Motor neuron (in vitro differentiated cells): ENCODE measurements at places on chromosomes 2 and 18. TPM values are rescaled to one million over a fixed set of nuclear protein-coding genes. Genes with fewer than 3 reads are reported as not detected.

DNA sequence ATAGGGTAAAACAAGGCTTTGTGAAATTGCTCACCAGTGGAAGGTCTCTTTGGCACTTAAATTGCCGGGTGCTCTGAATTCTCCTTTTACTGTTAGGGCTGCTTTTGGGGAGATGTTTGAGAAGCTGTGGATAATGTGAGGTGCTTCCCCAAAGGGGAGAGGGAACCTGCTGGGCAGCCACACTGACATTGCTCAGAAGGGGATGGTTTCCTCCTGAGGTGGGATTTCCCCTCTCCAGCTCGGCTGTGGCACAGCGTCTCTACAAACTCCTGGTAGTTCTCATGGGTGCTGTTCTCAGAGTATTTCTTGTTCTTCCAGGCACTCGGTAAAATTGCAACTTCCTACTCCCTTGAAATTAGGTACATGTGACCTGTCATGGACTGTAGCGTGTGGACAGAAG, 124.2 kb downstream of the LPIN1 start:
- no peak for ATAC-seq

DNA sequence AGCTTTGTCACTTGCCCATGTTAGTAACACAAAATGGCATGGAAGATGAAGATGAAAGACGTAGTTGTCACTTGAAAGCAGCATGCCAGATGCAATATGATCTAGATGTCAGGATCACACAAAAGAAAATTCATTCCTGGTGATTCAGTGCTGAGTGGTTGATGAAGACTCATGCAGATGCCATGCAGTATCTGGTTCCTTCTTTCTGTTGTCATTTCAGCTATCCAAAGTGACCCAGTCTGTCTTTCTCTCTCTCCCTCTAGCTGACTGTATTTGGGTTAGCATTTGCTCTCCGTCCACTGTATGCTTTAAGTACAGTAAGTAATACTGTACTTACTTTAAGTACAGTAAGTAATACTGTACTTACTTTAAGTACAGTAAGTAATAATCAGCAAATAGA, 50.4 kb downstream of the TTN start:
- no peak for ATAC-seq

DNA sequence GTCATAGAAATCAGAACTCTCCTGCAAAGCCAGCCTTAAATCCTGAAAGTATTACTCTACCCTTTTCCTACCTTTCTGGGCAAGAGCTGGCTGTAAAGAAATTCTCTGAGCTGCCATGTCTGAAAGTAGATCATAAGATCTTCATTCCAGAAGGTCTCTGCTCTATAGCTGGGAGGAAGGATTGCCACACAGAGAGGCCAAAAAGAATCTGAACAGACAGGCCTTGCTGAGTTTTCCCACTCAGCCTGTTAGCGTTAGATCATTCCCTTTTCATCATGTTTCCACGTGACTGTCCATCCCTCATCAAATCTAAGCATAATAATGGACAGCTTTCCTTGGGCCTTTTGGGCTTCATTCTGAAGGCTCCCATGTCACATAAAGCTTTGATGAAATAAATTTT, 43.2 kb upstream of the FHL2 start:
- no peak for ATAC-seq

GRCh38 chr18:46182633-46183358, 78.6 kb downstream of the HAUS1 start:
- ATAC-seq, result no peak

GRCh38 chr18:59643740-59644139, 53.5 kb downstream of the CCBE1 start:
- ATAC-seq, result no peak

GRCh38 chr18:48708807-48709206, 170.0 kb downstream of the CTIF start:
- no peak for ATAC-seq

- ATAC-seq, result no peak
Measured at GRCh38 chr2:67833632-67834031, 229.2 kb downstream of the C1D start.

DNA sequence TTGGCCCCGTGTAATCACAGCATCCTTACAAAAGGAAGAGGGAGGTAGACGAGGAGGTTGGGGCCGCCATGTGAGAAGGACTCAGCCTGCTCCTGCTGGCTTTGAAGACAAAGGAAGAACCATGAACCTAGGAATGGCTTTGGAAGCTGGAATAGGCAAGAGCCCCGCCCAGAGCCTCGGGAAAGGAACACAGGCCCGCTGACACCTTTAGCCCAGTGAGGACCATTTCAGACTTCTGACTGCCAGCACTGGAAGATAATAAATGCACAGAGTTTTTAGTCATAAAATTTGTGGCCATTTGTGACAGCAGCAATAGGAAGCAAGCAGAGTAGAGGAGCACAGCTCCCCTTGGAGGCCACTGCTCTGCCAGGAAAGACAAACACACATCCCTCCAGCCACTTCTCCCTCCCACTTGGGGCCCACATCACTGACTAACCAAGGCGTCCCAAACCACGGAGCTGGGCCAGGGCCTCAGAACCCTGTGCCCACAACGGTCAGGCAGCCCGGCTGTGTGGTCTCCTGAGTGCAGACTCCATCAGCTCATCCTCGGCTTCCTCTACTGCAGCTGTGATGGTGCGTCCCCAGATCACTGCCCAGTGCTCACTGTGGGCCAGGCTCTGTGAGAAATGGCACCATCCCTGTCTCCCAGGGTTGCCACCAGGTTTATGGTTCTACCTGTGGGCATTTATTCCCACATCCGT, 39.7 kb downstream of the TFCP2L1 start:
- no peak for ATAC-seq

GRCh38 chr2:112006076-112006410, 49.0 kb upstream of the TMEM87B start:
- ATAC-seq, result peak; percentile 75

DNA sequence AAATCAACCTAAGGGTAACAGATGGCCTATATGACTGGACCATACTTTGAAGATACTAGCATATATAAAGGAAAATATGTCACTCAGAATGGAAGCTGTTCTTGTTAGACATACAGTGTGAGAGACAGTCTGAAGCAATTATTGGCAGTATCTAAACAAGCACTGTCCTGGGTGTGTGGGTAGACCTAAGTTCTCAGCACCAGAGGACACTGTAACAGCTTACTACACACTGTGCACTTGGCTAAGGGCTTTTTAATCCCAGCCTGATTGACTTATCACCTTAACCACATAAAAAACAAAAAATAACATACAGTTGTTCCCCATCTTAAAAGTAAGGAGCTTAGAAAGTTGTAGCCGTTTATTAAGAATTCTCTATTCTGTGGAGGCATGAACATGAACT, 1066.1 kb upstream of the FANCL start:
- no peak for ATAC-seq

- ATAC-seq, result no peak
Measured at GRCh38 chr2:237324405-237324831, 89.5 kb downstream of the COL6A3 start.

GRCh38 chr2:71353248-71353647, 21.7 kb downstream of the ZNF638 start:
- ATAC-seq, result no peak

- no peak for ATAC-seq
Measured at GRCh38 chr2:223026357-223027110, 25.5 kb upstream of the KCNE4 start.

DNA sequence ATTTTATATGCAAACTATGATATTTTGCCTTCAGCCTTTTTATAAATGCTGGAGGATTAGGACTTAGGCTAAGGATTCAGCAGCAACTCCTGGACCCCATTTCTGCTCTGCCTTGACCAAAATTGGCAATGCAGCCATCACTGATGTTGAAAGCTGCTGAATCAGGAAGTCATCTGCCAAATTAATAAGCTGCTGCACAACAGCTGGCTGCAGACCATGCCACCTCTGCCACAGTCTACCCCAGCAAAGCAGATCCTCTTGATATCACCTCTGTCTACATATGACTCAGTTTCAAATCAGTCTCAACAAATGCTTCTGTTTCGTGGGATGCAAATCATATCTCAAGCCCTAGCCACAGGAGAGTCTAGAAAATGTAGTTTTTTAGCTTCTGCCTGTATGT, 7.1 kb upstream of the SOS1 start:
- ATAC-seq, result no peak

GRCh38 chr2:150156415-150156814, 331.1 kb downstream of the RND3 start:
- no peak for ATAC-seq

DNA sequence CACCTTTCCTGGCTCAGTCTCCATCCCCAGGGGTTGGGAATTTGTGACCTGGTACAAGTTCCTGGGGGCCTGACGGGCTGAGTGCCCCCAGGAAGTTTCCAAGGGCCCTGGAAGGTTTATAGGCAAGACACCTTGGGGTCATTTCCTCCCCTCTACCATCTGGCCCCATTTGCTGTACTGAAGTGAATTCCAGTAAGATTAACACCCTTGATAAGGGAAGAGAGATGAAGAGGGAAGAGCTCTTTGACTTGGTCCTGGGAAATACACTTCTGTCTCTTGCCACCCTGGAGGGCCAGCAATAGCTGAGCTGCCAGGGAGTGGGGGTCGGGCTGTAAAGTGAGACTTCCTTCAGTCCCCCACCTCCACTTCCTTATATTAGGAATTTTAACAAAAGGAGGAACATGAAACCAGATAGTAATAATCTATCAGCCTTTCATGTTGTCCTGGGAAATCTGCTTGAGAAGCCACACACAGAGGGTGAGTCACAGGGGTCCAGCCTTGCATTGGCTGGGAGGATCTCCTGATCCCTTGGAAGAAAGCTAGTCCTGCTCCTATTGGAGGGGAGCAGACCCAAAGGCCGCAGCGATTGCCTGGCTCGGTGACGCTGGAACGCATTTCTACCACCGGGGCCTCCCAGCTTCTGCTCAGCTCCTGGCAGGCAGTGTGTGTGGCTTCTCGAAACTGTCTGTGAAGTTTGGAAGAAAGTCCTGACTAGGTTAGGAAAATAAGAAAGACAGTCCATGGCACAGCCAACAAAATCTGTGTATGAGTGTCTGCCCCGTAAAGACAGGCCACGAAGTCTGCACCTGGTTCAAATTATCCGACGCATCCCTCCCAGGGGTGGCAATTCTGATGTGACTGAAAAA, 87.3 kb downstream of the ACAA2 start:
- peak; percentile 100 for ATAC-seq

GRCh38 chr2:149290662-149291061, 39.7 kb upstream of the LYPD6 start:
- no peak for ATAC-seq

- ATAC-seq, result no peak
Measured at GRCh38 chr2:26715528-26716270, 23.2 kb downstream of the KCNK3 start.

GRCh38 chr2:232502911-232503808, 15.5 kb upstream of the ECEL1 start:
- ATAC-seq, result peak; percentile 63

DNA sequence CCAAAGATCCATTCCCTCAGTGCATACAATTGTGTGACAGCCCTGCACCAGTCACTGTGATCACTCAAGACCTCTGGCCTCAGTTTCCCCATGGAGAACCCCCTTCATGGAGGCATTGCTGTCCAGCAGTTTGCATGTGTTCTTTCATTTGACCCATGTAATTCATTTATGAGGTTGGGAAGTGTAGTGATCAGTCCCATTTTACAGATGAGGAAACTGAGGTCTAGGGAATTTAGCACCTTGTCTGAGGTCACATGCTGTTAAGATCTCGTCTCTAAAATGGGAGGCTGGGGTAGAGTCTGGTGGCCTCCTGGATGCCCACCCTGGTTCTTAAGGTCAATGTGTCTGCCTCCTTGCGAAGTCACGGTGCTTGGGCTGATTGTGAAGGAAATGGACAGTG, 19.1 kb downstream of the LDLRAD4 start:
- ATAC-seq, result no peak

- no peak for ATAC-seq
Measured at GRCh38 chr18:36419188-36419899, 121.8 kb downstream of the FHOD3 start.

DNA sequence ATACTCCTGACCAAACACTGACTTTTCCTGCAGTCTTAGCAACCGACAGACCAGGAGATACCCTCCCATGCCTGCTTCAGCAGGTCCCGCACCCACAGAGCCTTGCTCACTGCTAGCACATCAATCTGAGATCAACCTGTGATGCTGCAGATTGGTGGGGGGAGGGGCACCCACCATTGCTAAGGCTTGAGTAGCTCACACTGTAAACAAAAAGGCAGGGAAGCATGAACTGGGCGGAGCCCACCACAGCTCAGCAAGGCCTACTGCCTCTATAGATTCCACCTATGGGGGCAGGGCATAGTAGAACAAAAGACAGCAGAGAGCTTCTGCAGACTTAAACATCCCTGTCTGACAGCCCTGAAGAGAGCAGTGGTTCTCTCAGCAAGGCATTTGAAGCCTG, 109.7 kb downstream of the SP100 start:
- no peak for ATAC-seq

- ATAC-seq, result peak; percentile 82
Measured at GRCh38 chr2:53474914-53475313, 292.7 kb upstream of the CHAC2 start.

- no peak for ATAC-seq
Measured at GRCh38 chr2:75326645-75327044, 127.3 kb upstream of the TACR1 start.

DNA sequence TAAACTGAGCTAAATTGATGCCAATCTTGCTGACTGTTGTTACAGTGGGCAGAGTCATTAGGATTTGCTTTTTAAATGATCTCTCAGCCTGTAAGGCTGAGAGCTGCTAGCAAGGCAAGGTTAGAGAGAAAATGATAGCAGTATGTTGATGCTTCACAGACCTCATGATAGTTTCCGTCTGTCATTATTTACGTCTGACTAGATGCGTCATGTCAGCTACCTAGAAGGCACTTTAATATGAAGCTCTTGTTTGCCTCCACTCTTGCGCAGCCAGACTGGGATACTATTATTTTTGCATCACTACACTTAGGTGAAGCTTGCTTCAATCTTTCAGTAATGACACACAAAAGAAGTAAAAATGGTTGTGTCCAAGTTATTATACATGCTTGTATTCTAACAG, 313.8 kb downstream of the LNPK start:
- ATAC-seq, result no peak

DNA sequence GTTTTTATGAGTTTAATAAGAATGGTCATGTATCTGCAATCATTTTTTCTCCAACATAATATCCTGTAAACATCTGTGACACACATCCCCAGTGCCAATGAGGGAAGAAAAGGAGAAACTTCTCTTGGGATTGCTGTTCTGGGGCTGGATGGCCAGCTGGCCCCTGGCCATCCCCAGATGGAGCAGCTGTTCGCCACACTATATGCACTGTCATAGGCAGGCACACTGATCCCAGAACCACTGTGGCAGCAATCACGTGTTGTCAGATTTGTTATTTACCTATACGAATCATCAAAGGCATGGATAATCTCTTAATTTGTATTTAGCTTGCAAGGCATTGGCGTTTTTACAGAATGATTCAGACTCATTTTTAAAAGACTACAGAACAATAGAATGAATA, 167.6 kb upstream of the ACAA2 start:
- ATAC-seq, result no peak

GRCh38 chr2:61134141-61134540, 27.8 kb upstream of the C2orf74 start:
- ATAC-seq, result no peak

ERFE gene
- 1.7 and 2.9 TPM in 2 replicates for total RNA-seq

IL1R2 gene
- total RNA-seq, result 0.52 and 0.58 TPM in 2 replicates

BOLL gene
- 0.18 and 1.2 TPM in 2 replicates for total RNA-seq

CASP10 gene
- total RNA-seq, result 0.66 and 0.83 TPM in 2 replicates

REG1B gene
- 1.8 TPM in 1 of 2 replicates, not detected in the other for total RNA-seq

EIPR1 gene
- total RNA-seq, result 32.2 and 35.3 TPM in 2 replicates

FABP1 gene
- total RNA-seq, result 0.39 TPM in 1 of 2 replicates, not detected in the other

CDH20 gene
- 0.89 TPM in 1 of 2 replicates, not detected in the other for total RNA-seq

SCLY gene
- total RNA-seq, result 15.0 TPM in 2 replicates
